GM12865 (cell line): ENCODE measurements at places on chromosomes 4 and X.

GRCh38 chr4:94570558-94570957 is 118.8 kb downstream of the PDLIM5 start:
- DNase-seq = no peak

GRCh38 chr4:73707918-73708577 is 32.3 kb upstream of the CXCL8 start:
- DNase-seq = no peak

- DNase-seq = peak; percentile 27
Observed at GRCh38 chrX:31423609-31424189, 351.9 kb upstream of the FTHL17 start.

- no peak for DNase-seq
Observed at GRCh38 chr4:5976921-5977320, 41.3 kb downstream of the C4orf50 start.

GRCh38 chrX:112705726-112706125 is 26.0 kb upstream of the LHFPL1 start:
- DNase-seq = no peak

- DNase-seq = no peak
Observed at GRCh38 chr4:6928081-6928480, 18.5 kb downstream of the TBC1D14 start.

- no peak for DNase-seq
Observed at GRCh38 chrX:119187298-119187697, 48.8 kb upstream of the PGRMC1 start.

DNA sequence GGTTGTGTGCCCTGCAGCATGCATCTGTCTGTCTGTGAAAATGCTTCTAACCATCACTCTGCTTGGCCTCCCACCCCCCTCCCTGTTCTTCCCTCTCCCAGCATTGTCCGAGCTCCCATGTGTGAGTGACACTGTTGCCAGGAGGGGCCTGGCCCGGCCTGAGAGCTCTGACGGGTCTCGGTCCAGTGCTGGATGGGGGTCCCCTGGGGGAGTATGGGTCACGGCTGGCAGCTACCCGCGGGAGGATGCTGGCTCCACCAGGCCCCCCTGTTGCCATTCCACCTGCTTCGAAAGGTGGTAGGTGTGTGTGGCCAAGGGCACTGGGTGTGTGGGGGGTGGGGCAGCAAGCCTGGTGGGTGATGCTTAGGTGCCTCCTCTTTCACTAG is 3.6 kb downstream of the NLGN3 start:
- DNase-seq = no peak

- no peak for DNase-seq
Observed at GRCh38 chr4:22848332-22848731, 155.6 kb downstream of the GBA3 start.
